ENCODE measurements at places on chromosomes 6 and 20. TPM values are rescaled to one million over a fixed set of nuclear protein-coding genes. Genes with fewer than 3 reads are reported as not detected.

GRCh38 chr6:127496471-127496870, 22.7 kb downstream of the MTCL3 start:
- DNase-seq = no peak

- no peak for DNase-seq
Measured at GRCh38 chr6:12869816-12870432, 153.4 kb downstream of the PHACTR1 start.

DNA sequence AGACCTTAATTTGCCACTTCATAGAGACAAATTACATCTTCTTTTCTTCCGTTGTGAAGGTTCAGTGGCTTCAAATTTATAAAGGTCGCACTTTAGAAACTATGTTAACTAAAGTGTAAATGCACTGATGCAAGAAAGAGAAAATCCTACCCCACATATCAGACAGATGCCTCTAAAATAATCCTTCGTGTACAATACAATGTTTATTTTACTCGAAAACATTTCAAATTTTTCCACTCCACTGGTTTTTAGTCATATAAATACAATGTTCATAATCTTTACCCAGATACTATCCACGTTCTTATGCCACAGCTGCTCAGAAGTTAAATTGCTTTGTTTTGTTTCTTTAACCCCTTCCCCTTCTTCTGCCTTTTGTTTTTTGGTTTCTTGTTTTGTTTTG, 140.3 kb upstream of the LAMP5 start:
- no peak for DNase-seq

Gene KIZ
- 7.1 TPM for polyA plus RNA-seq

All from A549 (cell line).